ENCODE measurements at places on chromosomes 6 and 20.

- no peak for DNase-seq
These were observed 114.3 kb downstream of the DST start for GRCh38 chr6:56528412-56528841.

- no peak for DNase-seq
These were observed 148.1 kb upstream of the TENT5A start for GRCh38 chr6:81900616-81901015.

DNA sequence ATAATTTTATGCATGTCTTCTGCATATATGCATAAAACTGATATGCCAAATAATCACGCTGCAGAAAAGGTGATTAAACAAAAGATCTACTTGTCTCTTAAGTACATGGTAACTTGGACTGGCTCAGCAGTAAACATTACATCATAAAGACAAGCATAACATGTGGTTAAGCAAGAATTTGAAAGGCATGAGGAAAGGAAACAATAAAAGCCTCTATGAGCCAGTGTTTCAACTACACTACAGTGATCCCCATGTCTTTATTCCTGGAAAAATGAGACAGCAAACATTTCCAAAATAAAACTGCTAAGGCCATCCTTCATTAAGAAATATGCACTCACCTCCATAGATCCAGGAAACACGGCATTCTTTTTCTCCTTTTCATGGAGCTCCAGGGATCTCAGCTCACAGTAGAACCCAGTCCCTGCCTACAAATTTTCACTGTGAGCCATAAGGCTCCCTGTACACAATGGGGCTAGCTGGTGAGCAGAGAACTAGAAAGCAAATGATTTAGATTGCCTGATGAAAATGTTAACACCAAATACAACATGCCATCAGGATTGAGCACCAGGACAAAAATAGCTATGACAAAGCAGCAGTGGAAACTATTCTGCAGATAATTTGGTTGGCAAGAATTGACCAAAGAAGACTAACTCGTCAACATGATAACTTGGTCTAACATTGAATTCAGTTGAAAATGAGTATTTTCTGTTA, 156.1 kb downstream of the COL21A1 start:
- no peak for DNase-seq

DNA sequence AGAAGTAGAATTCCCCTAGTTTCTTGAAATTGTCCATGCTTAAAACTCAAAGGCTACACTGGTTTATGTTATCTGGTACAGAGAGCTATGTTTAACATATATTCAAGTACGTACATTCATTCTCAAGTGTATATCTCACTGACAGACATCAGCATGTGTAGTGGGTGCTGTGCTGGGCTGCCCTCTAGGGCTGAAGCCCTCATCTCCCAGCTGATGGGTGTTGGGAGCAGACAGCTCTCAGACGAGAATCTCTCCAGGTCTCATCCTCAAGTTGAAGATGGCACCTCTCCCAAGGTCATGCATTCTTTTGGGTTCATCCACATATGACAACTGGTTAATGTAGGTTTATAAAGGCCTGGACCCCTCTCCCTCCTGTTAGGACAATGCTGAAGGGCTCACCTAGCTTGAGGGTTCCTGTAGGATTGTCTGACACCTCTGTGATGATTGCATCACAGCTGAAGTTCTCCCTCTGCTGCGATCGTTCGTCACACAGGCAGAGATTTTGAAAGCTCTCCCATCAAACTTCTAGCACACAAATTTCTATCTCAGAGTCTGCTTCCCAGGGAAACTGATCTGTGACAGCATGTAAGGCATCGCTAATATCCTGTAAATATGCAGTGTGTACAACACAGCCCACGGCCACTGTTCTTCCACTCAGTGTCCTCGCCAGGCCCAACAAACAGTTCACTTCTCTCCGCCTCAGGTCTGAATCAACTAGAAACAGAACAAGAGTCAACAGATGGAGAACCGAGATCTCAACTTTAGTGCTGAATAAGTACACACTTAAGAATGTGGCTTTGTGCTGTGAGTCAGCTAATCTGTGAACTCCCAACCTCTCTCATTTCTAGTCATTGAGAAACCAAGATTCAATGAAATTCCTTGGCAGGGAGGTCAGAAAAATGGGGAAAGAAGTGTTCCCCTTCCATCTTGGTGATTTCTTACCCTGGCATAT, 43.2 kb downstream of the PREP start:
- no peak for DNase-seq

DNA sequence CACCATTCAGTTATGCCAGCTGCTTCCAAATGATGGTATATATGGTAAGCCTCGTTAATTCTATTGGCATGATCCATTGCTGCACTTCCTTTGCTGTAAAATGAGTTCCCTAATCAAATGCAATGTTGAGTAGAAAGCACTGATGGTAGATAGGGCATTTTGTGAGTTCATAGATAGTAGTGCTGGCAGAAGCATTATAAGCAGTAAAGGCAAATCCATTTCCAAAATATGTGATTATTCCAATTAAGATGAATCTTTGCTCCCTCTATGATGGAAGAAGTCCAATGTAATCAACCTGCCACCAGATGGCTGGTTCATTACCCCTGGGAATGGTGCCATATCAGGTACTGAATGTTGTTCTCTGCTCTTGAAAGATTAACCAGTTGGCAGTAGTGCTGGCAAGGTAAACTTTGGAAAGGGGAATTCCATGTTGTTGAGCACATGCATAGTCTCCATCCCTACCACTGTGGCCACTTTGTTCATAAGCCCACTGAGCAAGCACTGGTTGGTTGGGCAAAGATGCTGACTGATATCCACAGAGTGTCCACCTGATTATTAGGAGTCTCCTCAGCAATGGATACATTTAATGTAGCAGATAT, 5.6 kb upstream of the TBPL1 start:
- no peak for DNase-seq

DNA sequence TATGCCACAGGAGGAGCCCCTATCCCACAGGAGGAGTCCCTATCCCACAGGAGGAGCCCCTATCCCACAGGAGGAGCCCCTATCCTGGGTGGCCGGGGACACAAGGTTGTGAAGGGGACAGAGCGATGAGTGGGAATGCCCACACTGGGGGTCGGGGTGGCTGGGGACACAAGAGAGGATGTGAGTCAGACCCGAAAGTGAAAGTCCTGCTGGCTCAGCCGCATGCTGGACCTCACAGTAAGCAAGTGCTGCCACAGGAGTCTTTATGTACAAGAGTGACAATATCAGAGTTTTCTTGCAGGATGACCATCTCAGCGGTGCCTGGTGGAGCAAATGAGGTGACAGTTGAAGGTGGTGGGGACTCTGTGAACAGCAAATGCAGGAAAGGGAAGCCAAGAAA, 93.7 kb downstream of the PSMB1 start:
- DNase-seq = no peak

GRCh38 chr20:1633535-1633934, 13.7 kb upstream of the SIRPB1 start:
- DNase-seq = no peak

GRCh38 chr6:88910922-88911778, 52.3 kb downstream of the RNGTT start:
- no peak for DNase-seq

- no peak for DNase-seq
These were observed 30.8 kb upstream of the CD2AP start for GRCh38 chr6:47446669-47447330.

- no peak for DNase-seq
These were observed 13.5 kb downstream of the FAM83D start for GRCh38 chr20:38939686-38940085.

Data from CD4-positive, alpha-beta T cell treated with Interleukin-4 for 4 hours (primary cell).